NCI-H2107 (cell line): ENCODE measurements at places on chromosomes 7 and 10.

GRCh38 chr10:110355141-110355831 is 50.6 kb upstream of the SMNDC1 start:
- no peak for DNase-seq

GRCh38 chr7:73770002-73770859 is at the start of gene CLDN3:
Gene CLDN3 (minus strand): TSS chr7:73770270. CDS start chr7:73770049, 221 bp downstream.
- peak; percentile 91 for DNase-seq

DNA sequence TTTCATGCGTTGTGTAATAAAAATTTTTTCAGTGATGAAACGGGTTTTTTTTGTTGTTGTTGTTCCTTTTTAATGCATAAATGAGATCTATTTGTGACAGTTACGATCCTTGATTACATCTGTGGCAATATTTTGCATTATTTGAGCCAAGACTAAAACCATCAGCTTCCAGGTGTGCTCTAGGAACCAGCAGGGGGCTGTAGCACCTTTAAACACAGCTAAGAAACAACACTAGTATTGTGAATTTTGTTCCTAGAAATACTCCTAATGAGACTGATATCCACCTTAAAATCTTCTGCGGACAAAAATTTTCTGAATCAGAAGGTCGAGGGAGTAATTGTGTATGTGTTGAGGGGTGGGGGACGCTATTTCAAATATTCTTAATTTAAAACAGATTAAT is 52.6 kb downstream of the FGFBP3 start:
- no peak for DNase-seq

DNA sequence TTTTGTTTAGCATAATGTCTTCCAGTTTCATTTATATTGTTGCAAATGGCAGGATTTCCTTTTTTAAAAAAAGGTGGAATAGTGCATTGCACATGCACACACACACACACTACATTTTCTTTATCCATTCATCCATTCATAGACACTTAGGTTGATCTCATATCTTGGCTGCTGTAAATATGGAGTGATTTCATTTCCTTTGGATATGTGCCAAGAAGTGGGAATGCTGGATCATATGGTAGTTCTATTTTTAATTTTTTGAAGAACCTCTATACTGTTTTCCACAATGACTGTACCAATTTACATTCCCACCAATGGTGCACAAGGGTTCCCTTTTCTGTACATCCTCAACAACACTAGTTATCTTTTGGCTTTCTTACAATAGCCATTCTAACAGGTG is 68.9 kb downstream of the EBLN1 start:
- DNase-seq = no peak

- no peak for DNase-seq
These were observed 105.7 kb downstream of the NEURL1 start for GRCh38 chr10:103599211-103599610.
